ENCODE measurements at places on chromosomes 13 and 19. TPM values are rescaled to one million over a fixed set of nuclear protein-coding genes. Genes with fewer than 3 reads are reported as not detected.

DNA sequence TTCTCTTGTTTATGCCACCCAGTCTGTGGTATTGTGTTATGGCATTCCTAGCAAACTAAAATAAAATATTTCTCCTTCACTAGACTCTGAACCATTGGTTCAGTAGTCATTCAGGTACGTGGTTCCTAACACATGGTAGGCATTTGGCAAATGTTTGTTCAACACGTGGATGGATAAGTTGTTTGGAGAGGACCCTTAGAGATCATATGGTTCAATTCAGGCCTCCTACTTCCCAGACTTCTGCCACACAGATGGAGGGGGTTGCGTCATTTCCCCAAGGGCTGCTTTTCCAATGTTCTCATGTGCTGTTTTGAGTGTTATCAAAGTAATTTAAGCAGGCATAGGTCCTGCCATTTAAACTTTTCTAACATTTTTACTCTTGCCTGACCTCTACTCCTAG is 6.7 kb downstream of the CXCL17 start:
- DNase-seq: no peak

- no peak for DNase-seq
Observed at GRCh38 chr13:78286748-78287147, 316.6 kb downstream of the POU4F1 start.

DNA sequence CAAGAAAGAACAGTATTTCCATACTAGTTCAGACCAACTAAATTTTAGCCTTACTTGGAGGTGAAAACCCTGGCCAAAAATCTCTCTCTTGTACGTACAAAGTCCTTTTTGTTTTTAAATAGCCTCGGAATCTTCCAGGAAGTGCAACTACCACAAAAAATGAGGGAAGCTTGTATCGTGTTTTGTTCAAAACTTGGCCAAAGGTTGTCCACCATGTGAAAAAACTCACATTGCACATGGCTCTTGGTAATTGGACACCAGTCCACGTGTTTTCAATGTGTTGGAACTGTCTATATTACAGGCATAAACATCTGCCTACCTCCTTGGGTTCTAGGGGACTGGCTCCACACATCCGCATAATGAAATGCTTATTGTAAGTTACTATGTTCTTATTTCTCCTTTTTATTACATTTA is 15.2 kb upstream of the STRN4 start:
- no peak for DNase-seq

GRCh38 chr13:60944863-60945262 is 470.8 kb downstream of the PCDH20 start:
- DNase-seq: no peak

Gene LRRC4B
- 1.6 TPM for total RNA-seq

DNA sequence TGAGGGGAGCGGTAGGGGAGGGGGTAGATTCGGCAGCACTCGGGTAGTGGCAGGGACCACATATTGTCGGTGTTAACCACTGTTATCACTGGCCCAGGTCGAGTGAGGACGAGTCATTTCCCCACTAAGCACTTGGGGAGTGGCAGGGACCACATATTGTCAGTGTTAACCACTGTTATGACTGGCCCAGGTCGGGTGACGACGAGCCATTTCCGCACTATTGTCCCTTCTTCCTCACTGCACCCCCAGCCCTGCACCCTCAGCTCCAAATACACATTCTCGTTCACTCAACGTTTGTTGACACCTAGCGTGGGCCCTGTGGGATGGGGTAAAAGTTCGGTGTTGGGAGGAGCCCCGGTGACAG is 467 bp upstream of the CLN5 start:
- DNase-seq: no peak

DNA sequence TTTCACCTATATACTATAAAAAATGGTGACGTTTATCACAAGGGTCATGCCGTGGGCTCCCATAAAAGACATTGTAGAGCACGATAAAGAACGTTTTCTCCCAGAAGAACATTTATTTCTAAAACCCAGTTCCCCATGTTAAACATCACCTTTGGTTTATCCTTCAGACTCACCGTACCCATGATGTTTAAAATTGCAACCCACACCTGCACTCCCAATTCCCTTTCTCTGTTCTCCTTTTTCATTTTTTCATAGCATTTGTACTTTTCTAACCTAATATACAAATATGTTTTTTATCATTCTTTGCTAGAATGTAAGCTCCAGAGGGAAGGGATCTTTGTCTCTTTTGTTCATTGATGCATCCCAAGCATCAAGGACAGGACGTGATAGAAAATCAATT is 2.0 kb downstream of the RCBTB2 start:
- no peak for DNase-seq

Gene TMEM255B
- 6.0 TPM for total RNA-seq

GRCh38 chr13:100361504-100361903 is 227.1 kb downstream of the GGACT start:
- DNase-seq: no peak

Gene KLF5
- total RNA-seq: 2.8 TPM

DNA sequence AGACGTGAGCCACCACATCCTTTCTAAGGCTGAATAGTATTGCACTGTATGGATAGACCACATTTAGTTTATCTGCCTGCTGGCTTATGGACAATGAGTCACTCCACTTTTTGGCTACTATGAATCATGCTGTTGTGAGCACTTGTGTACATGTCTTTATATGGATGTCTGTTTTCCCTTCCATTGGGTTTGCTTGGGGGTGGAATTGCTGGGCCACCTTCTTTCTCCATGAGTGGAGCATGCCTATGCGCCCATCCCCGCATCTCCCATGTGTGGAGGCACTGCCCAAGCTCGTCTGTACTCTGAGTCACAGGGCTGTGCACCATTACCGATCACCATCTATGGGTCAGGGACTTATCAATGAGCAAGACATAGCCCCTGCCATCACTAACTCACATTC is 127.2 kb upstream of the GJB6 start:
- no peak for DNase-seq

Gene ZNF526
- 2.6 TPM for total RNA-seq

Gene SHC2
- 9.6 TPM for total RNA-seq

- DNase-seq: no peak
Observed at GRCh38 chr13:106686163-106686562, 118.2 kb upstream of the ARGLU1 start.

DNA sequence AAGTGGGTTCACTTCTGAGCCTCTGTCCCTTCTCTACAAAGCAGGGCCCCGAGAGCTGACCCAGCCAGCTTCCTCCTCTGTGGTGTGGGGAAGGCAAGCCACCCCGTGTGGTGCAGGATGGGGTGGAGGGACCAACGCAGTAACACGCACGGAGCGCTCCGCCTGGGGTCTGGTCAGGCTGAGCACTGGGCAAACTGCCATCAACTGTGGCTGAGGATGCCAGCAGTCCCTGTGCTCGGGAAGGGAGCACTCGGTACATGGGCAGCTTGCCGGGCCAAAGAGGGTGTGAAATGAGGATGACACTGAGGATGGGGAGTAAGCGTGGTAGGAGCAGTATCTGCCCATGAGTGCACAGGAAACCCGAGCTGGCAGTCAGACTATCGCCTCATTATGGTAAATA is 7.6 kb upstream of the GMIP start:
- no peak for DNase-seq

Gene TMPRSS9
- not detected for total RNA-seq

Gene KLHL1
- total RNA-seq: not detected

GRCh38 chr13:26325876-26326275 is 71.9 kb downstream of the CDK8 start:
- DNase-seq: no peak

- DNase-seq: no peak
Observed at GRCh38 chr19:55688422-55689218, 13.6 kb downstream of the EPN1 start.

GRCh38 chr13:102825400-102825799 is 20.4 kb upstream of the ERCC5 start:
- DNase-seq: no peak

DNA sequence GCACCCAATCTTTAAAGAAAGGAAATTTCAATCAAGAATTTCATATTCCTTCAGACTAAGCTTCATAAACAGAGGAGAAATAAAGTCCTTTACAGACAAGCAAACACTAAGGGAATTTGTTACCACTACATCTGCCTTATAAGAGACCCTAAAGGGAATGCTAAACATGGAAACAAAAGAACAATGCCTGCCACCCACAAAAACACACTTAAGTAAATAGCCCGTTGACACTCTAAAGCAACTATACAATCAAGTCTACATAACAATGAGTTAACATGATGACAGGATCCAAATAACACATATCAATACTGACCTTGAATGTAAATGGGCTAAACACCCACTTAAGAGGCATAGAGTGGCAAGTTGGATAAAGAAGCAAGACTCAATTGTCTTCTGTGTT is 1056.9 kb upstream of the ATXN8OS start:
- no peak for DNase-seq

DNA sequence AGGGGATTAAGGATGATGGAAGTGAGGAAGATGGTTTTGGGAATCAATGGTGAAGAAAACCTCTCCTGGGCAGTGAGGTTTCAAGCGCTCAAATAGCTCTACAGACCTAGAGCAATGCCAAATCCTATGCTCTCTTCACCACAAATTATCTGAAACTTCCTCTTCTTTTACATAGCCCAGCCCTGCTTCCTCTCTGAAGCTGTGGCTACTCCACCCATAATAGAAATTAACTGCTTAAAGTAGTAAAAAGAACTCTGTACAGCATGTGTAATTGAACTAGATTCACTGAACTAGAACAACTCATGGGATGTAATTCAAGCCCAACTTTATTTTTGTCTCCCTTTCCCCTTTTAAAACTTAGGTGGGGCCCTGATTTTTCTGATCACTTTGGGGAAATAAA is 20.4 kb upstream of the IFT88 start:
- DNase-seq: no peak

Gene ZNF507
- 9.0 TPM for total RNA-seq

Gene PLPP2
- 0.82 TPM for total RNA-seq

- DNase-seq: no peak
Observed at GRCh38 chr19:35915443-35915842, 7.3 kb upstream of the TYROBP start.

DNA sequence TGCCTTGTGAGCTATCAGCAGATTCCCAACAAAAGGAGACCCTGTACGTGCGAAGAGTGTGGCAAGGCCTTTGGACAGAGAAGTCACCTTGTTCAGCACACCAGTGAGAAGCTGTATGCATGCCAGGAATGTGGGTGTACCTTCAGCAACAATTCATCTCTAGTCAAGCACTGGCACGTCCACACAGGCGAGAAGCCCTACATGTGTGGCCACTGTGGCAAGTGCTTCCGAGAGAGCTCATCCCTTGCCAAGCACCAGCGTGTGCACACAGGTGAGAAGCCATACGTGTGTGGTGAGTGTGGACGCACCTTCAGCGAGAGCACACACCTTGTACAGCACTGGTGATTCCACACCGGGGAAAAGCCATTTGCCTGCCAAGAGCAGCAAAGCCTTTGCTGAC is 7.6 kb upstream of the ZSCAN22 start:
- no peak for DNase-seq

Gene RNASEH2B
- 36.9 TPM for total RNA-seq

Gene ZNF880
- total RNA-seq: 20.5 TPM

Gene GPR183
- total RNA-seq: 13.3 TPM
